Large intestine (tissue), 12 donors: ENCODE measurements at places on chromosomes 2 and 18.

DNA sequence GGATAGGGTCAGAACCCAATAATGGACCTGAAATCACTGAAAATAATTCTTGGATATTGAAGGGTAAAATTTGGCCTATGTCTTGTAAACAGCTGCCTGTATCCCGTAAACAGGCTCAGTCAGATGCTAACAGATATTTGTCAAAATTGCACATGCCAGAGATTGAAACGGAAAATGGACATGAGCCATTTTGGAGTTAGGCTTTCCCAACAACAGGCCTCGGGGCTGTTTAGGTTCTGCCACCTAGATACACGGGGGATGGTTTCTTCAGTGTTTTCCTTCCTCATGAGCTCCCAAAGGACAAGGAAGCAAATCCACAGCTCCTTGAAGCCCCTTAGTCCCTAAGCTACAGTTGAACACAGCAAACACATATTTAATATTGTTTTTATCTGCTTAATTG is 204.2 kb upstream of the FOSL2 start:
- DNase-seq = no peak

DNA sequence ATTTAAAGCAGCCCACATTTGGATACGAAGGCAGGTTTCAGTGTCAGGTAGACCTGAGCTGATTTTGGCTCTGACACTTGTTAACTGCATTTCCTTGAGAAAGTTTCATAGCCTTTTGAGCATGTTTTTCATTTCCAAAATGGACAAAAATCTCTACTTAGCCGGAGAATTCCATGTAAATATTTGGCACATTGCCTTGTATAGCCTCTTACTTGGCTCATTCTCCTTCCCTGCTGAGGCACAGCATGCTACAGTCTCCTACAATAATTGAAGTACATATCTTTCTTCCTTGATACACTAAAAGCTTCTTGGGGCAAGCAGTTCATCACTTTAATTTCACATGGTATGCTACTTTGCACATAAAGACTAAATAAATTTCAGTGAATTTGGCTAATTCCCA is 772.2 kb upstream of the CHAC2 start:
- DNase-seq = no peak

DNA sequence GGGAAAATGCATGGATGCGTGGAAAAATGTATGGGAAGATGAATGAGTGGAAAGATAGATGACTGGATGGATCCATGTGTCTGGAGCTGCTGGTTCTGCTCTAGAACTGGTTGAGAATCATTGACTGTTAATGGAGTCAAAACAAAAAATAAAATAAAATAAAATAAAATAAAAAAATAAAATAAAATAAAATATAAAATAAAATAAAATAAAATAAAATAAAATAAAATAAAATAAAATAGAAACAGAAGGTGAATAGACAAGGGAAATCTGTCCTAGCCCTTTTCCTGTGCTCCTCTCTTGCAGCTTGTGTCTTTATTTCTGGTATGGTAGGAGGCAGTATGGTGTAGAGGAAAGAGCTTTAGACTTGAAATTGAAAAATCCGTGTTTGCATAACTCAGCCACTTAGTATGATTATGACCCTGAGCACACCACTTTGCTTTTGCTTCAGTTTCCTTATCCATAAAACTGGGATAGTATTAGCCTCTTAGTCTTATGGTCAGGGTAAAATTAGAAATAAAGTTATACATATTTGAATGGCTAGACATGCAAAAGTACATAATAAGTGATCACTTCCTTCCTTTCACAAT is 51.0 kb downstream of the PSD4 start:
- no peak for DNase-seq

- DNase-seq = no peak
Observed at GRCh38 chr2:197888321-197888720, 83.9 kb downstream of the PLCL1 start.

- no peak for DNase-seq
Observed at GRCh38 chr18:57775937-57776336, 27.2 kb downstream of the ATP8B1 start.

GRCh38 chr2:215949991-215950404 is 63.4 kb downstream of the MREG start:
- peak; percentile 9 for DNase-seq

DNA sequence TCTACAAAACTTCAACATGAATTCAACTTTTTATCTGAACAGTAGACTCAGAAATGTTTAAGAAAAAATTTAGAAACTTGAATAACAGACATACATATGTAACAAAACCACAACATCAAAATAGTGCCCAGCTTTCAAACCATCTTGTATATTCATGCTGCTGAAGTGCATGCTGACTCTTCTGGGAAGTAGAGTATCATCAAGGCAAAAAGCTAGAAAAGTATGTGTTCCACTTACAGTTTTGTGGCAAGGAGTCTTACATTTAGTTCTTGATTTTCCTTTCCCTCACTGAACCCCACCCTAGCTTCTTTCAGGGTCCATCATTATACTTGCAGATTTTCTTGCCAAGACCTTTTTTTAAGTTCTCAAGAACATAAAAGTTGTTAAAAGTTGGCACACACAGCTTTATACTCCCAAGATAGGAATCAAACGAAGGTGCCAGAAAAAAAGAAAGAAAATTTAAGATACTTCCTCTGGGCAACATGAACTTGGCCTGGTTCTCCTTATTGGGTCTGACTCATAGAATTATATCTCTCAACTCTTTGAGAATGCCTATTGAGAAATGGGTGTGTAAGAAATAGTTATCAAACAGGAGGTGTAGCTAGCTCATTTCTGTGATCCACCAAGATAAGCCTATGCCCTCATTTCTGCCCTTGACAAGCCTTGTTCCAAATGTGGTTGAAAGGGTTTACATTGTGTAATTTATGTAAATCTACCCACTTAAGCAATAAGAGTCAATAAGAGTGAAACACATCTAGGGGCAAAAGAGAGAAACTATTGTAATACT is 667.6 kb upstream of the ACVR2A start:
- no peak for DNase-seq

- no peak for DNase-seq
Observed at GRCh38 chr2:217906798-217907197, 96.0 kb downstream of the TNS1 start.

- DNase-seq = no peak
Observed at GRCh38 chr2:11016735-11017388, 105.1 kb downstream of the KCNF1 start.

- no peak for DNase-seq
Observed at GRCh38 chr2:101779656-101780055, 82.1 kb downstream of the MAP4K4 start.

DNA sequence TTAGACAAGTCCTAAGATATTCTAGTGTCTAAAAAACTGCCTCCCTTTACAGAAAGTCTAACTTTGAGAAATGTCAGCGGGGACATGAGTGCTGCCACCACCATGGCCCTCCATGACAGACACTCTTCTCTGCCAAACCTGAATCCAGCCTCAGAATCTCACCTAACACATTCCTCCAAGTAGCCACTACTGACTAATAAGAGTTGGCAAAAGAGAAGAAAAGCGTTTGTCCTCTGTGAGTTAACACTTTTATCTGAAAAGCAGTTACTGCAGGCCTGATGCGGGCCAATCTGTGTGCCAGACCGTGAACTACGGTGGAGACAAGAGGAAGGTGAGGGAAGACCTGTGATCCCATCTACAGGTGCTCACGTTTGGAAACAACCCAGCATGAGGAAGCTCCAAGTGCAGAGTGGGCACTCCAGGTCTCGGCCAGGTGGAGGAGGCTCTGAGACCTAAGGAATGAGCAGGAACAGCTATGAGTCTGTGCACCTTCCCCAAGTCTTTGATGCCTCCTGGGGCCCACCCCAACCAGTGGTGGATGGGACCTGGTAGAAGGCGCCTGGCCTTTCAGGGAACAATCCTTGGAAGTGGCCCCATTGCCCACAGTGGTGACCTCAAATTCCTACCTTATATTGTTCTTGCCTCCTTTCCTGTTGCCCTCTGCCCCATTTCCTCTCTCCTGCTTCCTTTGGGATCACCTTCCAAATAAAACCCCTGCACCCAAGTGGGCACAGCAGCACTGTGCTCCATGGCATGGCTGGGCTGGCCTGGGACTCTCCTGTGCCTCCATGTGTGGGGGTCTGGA is 91.6 kb downstream of the BIN1 start:
- no peak for DNase-seq

- DNase-seq = no peak
Observed at GRCh38 chr18:13271302-13271911, 52.8 kb downstream of the LDLRAD4 start.

GRCh38 chr2:78431241-78431640 is 594.3 kb upstream of the REG3G start:
- DNase-seq = no peak

DNA sequence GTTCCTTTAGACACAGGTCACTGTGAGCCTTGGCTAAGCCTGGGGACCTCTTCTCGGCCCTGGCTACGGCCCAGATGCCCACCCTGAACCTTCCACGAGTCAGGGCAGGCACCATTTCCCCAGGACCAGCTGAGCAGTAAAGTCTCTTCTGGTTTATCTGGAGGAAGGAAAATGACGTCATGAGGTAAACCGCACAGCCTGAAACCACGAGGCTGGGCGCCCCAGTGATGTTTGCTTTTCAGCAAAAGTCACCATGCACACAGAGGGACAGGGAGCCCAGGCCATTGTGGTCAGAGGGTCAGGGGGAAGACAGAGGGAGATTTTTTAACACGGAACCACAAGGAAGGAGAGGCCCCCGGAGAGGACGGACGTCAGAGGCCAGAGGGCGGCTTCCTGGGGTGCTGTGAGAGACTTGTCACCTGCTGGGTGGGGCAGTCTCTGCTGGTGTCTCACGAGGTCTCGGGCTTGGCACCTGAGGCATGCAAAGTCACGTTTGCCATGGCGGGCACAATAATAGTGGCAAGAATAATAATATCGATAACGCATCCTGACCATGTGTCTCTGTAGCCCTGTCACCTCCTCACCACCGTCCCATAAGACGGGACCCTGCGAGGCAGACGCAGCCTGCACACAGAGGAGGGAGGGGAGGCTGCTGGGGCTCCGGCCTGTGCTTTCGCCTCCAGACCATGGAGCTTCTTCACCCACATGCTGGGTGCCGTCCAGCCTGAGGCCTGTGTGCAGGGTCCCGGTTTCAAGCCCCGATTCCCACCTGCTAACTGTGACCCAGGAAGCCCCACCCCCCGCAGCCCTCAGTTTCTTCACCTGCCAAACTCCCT is 33.2 kb upstream of the FOSL2 start:
- DNase-seq = peak; percentile 87

DNA sequence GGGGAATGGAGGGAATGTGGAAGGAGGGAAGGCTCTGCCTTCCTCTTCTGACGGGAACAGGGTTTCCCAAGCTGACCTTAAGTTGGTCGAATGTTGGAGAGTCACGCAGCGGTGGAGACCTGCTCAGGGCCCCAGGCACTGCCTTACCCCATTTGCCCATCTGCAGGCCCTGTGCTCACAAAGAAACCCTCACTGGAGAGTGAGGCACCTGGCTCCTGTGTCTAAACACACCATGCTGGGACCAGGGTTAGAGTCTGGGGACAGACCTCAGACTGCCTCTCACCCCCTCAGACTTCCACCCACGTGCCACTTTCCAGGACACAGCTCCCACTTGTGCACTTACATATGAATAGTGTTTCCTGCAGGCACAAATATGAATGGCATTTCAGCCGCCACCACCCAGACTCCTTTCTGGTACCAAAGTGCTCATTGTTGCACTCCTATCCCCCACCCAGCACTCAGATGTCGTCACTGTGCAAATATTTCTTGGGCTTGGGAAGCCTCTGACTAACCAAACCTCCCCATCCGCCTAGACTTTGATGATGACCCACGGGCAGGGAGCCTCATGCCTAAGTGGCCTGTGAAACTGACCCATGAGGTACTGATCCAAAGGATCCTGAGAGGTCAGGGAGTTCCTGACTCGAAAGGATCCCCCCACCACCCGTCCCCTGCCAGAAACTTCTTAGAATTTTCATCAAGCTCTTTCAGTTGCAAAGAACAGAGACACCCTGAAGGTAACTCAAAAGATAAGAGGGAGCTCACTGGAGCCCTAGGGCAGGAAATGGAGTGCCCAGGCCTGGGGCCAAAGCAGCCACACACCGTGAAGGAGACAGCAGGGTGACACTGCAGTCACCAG is 78.3 kb downstream of the STPG4 start:
- peak; percentile 51 for DNase-seq

DNA sequence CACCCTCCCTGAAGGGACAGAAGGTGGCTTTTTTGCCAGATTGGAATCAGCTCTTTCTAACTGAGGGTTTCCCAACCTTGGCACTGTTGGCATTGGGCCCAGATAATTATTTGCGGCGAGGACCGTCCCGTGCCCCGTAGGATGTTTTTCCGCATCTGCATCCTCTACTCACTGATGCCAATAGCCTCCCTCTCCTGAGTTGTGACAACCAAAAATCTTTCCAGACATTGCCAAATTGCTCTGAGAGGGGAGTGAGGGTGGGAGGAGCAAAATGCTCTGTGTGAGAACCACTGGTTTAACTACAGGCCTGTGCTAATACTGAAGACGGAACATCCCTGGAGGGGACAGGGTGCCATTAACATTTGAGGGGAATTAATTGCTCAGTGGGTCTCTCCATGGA is 33.6 kb upstream of the GLI2 start:
- no peak for DNase-seq
